ENCODE measurements at places on chromosomes 7 and 10.

DNA sequence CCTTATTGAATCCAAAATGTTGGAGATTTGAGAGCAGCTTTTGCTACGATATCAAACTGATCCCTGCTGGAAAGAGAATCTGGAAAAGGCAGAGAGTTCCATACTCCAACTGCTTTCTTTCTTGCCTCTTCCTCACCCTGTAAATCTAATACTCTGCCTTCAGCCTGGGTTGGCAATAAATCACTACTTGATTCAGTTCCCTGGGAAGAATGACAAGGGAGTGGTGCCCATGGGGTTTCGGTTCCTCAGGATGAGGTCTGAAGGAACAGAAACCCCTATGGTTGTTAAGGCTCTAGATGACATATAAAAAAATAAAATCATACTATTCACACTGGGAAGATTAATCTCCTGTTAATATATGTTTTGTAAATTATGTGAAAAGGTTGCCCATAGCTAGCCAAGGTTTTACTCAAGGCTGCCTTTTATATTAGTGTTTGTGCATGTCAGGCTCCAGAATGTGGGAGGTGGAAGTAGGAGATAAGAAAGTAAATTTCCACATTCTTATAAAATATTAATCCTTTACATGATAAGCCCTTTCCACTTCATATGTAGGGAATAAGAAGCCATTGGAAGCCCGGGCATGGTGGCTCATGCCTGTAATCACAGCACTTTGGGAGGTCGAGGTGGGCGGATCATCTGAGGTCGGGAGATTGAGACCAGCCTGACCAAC is 106.2 kb upstream of the CACNA2D1 start:
- no peak for DNase-seq

DNA sequence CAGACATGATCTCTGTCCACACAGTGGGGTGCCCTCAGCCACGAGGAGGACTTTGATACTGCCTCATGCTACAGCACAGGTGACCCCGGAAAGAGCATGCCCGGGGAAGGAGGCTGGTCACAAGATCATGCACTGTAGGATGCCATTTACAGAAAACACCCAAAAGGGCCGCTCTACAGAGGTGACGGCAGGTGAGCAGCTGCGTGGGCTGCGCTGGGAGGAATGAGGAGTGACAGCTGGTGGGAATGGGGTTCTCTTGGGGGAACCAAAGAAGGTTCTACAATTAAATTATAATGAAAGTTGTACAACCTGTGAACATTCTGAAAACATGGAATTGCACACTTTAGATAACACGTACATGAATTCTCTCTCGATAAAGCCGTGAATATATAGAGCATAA is 12.0 kb downstream of the INTS1 start:
- DNase-seq = no peak

GRCh38 chr10:90378524-90379076 is 479.2 kb downstream of the HTR7 start:
- no peak for DNase-seq

DNA sequence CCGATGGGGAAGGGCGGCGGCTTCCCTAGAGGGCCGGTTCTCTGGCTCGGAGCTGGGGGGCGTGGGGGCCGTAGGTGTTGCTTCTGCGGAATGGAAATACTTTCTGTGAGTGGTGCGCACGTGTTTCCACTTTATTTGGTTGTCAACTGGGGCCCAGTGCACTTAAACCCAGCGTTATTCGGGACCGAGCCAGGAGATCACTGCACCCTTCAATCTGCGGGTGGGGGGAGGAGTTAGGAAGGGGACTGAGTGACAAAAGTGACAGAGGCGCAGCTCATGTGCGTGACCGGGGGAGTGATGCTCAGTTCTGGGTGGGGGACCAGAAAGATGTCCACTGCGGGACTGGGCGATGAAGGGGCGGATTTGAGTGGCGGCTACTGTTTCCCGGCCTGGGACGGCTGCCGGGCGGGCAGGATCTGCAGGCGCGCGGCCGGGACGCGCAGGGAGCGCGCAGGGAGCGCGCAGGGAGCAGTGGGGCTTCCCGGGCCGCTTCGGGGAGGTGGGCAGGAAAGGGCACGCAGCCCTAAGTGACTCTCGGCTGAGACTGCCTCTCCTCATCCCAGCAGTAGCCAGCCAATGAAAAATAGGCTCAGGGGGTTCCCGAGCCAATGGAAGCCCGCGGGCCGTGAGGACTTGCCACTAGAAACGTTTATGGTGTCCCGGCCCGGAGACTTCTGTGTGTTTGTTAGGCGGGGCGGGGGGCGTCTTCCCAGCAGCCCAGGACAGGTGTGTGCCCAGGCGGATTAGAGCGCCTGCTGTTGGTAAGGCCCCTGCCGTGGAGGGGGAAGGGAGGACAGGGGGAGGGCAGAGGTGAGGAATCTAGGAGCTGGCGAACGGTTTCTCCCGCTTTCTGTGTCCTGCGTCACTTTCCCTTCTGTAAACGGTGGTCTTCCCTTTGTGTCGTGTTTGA is 54.3 kb upstream of the KDM7A start:
- DNase-seq = peak; percentile 45

DNA sequence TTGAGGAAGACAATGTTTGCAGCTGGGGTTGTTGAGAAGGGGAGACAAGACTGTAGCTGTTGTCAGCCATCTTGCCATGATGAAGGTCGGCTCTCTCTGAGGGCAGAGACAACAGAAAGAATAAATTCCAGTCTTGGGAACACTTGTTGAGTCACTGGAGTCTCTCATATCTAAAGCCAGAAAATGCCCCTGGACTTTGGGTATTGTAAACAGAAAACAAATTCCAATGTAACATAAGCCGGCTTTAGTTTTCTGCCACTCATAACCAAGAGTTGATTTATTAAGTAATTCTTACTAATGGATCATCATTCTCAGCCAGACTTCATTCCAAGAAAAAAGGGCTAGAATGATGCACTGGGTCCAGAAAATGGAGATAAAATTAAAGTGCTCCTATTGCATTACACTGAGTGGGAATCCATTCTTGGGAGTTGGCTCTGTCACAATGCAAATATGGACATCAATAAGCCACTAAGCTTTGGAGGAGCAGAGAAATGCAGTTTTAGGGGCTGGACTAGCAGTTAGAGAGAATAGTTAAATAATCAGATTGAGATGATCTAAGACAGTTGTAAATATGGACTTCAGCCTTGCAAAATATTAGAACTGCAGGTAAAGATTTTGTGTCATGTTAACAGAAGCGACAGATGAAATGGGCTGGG is 78.9 kb downstream of the ADAM12 start:
- DNase-seq = no peak

- no peak for DNase-seq
Measured at GRCh38 chr10:50210876-50211275, 40.4 kb downstream of the ASAH2 start.

DNA sequence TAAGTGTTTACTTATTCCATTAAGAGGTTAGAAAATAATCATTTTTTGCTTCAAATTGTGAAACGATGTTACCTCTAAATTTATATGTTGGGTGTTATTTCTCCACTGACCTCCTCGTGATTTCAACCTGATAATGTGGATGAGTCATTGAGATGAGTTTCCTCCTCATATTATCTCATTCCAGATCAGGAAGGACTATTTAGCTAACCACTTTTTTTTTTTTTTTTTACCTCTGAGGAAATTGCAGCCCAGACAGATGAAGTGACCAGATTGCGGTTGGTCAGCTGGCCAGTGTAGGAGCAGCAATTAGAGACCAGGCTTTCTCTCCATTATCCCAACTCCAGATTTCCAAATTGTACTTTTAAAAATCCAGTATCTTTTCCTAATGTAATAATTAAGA is 248.7 kb downstream of the FZD1 start:
- DNase-seq = no peak

DNA sequence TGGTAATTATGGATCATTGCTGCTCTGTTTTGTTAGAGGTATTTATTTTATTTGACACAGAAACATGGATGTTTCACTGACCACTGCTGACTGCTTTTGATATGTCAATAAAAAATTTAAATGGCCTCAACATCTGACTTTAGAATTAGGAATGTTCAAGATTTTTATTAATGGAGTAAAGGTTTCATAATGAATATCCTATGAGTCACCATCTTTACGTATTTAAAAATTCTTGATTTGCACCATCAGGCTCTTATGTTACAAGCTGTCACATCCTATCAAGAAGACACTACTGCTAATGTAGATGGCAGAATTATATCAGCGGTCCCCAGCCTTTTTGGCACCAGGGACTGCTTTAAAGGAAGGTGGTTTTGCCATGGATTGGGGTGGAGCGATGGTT is 578.7 kb upstream of the NRP1 start:
- no peak for DNase-seq

DNA sequence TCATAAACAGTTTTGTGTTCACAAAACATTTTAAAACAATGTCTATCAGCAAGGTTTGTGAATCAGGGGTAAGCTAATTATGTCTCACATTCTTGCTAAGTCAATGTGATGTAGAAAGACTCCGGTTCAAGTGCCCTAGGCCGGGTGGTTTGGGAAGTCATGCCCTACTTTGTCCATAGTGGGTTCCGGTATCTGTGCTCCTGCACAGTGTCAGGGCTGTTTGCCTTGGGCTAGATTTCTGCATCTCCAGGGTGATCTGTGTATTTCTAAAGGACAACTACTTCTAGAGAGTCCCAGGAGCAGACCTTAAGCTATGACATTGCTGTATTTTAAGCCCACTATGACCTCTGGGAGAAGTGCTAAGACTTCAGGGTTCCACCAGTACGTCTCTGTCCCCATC is 504.1 kb downstream of the PLXNA4 start:
- DNase-seq = no peak

GRCh38 chr10:14758994-14759664 is 15.6 kb downstream of the FAM107B start:
- DNase-seq = no peak

DNA sequence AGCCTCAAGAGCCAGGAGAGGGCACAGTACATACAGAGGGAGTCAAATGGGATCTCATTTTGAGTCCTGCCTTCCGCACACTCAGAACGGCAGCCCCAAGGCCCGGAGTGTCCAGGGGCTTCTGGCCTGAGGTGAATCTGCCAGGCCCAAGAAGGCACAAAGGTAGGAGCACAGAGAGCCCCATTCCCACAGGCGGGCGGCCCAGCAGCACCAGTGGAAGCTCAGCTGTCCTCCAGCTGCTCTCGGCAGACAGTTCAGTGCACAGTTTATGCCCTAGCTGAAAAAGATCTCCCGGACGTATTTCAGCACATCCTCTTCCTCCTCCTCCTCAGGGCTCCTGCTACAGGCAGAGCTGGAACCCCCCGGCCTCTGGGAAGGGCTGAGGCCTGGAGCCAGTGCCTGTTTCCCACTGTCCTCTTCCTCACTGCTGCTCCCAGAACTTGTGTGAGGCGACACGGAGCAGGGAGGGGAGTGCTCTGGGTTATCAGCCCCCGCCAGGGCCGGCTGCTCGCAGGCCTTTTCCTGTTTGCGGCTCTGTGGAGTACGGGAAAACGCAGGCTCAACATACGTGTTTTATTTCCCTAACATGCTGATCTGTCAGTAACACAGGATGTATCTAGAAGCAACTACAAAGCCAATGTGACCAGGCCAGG is 4.0 kb downstream of the CYREN start:
- no peak for DNase-seq

- DNase-seq = peak; percentile 90
Measured at GRCh38 chr10:69839696-69840345, 38.1 kb downstream of the COL13A1 start.

DNA sequence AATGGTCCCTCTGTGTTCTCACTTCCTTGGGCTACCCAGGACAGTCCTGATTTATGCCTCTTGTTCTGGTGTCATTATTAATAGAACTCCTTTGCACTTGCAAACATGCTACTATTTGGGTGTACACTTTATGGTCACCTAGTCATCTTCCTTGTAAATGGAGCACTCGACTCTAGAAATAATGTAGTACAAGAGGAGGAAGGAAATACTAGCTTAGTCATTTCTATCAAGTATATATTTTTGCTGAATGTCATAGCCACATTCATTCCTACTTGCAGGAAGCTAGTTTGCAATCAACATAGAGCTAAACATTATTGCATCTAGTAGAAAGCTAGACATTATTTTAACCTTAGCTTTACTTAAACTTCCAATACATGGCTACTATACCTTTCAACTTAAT is 335.3 kb downstream of the MAGI2 start:
- no peak for DNase-seq

DNA sequence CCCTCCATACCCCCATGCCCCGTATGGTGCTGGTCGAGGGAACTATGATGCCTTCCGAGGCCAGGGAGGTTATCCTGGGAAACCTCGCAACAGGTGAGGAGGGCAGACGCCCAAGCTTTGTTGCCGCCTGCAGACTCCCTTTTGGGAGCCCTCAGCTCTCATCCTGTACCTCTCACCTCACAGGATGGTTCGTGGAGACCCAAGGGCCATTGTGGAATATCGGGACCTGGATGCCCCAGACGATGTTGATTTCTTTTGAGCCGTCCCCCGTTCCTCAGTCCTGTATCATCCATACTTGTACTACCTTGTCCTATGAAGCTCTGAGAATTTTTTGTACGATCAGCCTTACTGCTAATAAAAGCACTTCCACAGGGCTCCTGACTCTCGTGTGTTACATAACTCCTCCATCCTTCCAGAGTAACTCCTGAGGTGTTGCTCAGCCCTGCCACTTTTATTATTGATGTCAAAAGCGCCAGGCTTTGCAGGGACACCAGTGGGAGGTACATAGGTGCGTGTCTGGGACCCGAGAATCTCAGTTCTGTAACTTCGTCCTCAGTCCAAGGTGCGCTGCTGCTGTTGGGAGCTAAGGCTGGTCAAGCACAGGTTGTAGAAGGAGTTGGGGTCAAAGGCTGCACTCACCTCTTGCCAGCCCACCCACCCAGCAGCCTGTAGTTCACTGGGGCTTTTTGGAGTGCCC is 1.1 kb downstream of the UFSP1 start:
- no peak for DNase-seq

DNA sequence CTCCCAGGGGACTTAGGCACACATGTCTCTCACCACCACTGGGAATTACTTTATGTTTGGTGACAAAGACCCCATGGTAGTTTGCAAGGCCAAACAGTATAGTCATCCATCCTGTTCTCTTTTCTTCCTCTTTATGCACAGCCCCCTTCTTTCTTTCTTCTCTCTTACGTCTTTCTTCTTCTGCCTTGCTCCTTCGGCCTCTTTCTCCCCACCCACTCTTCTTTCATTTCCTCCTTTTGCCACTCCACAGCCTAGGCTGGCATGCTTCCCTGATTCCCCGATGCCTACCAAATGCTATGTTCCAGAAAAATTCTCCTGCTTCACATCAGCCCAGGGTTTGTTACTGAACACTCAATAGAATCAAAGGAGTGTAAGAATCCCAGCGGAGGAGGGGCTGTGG is 62.4 kb upstream of the MKLN1 start:
- DNase-seq = no peak

- DNase-seq = no peak
Measured at GRCh38 chr10:124677293-124677699, 66.9 kb downstream of the FAM53B start.

All from ACHN (cell line).